ENCODE measurements at places on chromosomes 2 and 18. TPM values are rescaled to one million over a fixed set of nuclear protein-coding genes. Genes with fewer than 3 reads are reported as not detected.

Gene CWC22
- total RNA-seq, result 13.6 TPM

Gene SDC1
- 1,059 TPM for total RNA-seq

Gene LOXHD1
- 0.12 TPM for total RNA-seq

Gene ZBTB7C
- total RNA-seq, result 24.1 TPM

Gene TOGARAM2
- total RNA-seq, result 3.5 TPM
